Stimulated activated CD8-positive, alpha-beta memory T cell treated with anti-CD3 and anti-CD28 coated beads, Interleukin-15, amount 100 ng/mL, for 24 hours (primary cell): ENCODE measurements at places on chromosomes 6 and 20.

GRCh38 chr20:36818861-36819260, 45.3 kb upstream of the DSN1 start:
- no peak for DNase-seq

- DNase-seq, result no peak
These were observed 8.2 kb upstream of the RAE1 start for GRCh38 chr20:57342829-57343228.

GRCh38 chr20:55439070-55439469, 566.2 kb downstream of the CBLN4 start:
- no peak for DNase-seq

GRCh38 chr20:54346276-54346675, 129.1 kb upstream of the DOK5 start:
- DNase-seq, result no peak

- DNase-seq, result no peak
These were observed 2.7 kb upstream of the MYT1 start for GRCh38 chr20:64161356-64162238.
